Choroid plexus epithelial cell (primary cell): ENCODE measurements at places on chromosomes 5 and 9.

DNA sequence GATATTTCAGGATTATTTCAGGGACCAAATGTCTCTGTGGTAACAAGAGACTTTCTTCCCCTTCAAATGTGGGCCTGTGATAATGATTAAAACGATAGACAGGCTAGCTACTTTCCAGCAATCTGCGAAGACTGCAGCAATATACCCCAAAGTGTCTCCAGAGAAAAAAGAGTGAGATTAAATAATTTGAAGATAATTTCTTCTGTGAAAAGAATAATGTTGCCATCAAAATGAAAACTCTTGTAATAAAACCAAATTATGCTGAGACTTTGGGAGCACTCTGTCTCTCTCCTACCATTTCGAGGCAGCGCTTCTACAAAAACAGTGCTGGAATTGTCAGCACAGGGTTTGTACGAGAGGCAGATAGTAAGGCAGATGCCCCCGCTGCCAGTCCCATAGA is 104.2 kb upstream of the SPOCK1 start:
- DNase-seq, result no peak

- peak; percentile 46 for DNase-seq
Observed at GRCh38 chr5:66197764-66198405, 53.8 kb downstream of the SREK1 start.

- no peak for DNase-seq
Observed at GRCh38 chr9:108085294-108085693, 595.7 kb upstream of the KLF4 start.

DNA sequence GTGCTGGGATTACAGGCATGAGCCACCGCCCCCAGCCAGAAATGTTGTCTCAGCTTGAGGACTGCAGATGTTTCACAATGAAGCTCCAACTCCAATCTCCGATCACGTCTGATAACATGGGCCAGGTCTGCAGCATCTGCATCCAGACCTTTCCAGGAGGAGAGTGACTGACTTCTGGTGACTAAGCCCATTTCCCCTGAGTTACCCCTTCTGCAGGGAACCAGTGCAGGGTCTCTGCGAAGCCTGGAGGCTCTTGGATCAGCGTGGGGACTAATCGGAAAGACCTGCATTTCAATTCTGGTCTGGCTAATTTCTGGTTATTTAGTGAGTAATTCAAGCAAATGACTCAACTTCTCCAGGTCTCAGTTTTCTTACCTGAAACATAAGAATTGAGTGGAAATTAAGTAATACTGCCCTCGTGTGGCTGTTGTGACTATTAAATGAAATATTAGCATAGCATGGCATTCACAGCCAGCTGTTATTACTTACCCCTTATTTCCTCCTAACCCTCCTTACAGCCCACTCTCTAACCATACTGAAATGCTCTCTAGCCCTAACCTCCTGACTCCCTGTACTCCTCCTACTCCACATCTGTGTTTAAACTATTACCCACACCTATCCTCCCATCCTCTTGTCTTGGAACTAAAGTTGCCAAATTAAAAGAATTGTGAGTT is 2.2 kb upstream of the GNPDA1 start:
- DNase-seq, result peak; percentile 75

DNA sequence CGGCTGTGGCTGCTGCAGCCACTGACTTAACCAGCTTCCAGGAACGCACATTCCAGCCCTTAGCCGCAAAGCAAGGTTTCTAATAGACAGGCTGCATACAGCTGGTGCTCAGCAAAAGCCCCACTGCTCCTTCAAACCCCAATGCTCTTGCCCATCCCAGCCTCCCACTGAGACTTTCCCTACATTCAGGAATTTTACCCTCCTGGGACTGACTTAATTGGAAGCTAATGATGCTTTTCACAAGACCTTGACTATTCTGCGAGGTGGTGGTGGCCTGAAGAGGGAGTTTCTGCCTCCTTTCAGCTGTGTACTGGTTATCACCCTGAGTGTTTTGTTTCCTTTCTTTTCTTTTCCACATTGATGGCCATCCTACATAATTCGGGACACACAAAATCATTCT is 164.9 kb upstream of the IRX1 start:
- DNase-seq, result no peak

DNA sequence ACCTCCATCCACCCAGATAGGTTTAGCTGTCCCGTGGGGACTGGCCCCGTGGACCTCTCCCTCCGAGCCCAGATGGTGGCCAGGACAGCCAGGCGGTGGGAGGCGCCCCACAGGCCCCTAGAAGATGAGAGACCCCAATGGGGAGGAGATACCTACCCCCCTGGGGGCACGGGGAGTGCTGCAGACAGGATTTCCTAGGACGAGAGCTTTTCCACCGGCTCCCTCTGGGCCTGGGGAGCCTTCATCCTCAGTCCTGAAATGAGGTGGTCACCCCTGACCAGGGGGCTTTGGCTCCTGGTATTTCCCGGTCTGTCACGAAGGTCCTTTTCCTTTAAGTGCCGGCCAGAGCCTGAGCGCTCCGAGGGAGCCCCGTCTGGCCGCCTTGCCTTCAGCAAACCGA is 46.8 kb downstream of the MRPL36 start:
- no peak for DNase-seq
